ENCODE measurements at places on chromosomes 1 and 21. TPM values are rescaled to one million over a fixed set of nuclear protein-coding genes. Genes with fewer than 3 reads are reported as not detected.

Gene DTL
- 25.6 TPM for polyA plus RNA-seq

Gene RHD
- polyA plus RNA-seq, result 1.9 TPM

Gene FCRL2
- 0.12 TPM for polyA plus RNA-seq

Gene ARMH1
- 6.3 TPM for polyA plus RNA-seq

Gene HUNK
- 8.7 TPM for polyA plus RNA-seq

Gene RBM34
- polyA plus RNA-seq, result 66.1 TPM

Gene LCE1D
- not detected for polyA plus RNA-seq

DNA sequence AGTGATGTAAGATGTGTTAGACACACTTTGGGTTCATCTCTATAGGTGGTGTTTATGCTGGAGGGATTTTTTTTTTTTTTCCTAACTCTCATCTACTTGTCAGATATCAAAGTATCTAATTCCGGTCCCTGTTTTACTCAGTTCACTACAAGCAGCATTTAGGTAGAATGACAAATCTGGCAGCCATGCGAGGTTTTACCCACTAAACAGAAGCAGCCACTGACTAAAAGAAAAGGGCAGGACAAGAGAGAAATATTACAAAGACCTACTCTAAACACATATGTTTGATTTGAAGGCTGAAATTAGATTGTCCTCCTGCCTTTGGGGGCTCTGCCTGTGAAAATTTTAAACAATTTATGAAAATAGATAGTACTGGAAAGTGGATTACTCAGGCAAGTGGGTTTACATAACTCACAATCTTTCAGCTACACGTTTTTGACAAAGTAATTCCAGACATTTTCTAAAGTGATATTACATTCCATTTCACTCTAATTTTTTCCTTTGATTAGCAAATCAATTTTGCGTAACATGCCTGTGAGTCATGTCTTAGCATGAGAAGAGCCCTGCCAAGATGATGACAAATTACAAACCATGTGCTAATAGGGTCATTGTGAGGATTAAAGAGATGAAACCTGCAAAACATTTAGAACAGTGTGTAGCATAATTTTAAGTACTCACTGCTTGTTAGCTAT is 172.6 kb downstream of the PLA2G4A start:
- no peak for DNase-seq

- peak; percentile 38 for DNase-seq
These were observed 49.3 kb downstream of the CDC42BPA start for GRCh38 chr1:227268943-227269342.

GRCh38 chr21:45995686-45996179 is 14.2 kb downstream of the COL6A1 start:
- no peak for DNase-seq

GRCh38 chr1:201230676-201231075 is 40.1 kb downstream of the IGFN1 start:
- no peak for DNase-seq

DNA sequence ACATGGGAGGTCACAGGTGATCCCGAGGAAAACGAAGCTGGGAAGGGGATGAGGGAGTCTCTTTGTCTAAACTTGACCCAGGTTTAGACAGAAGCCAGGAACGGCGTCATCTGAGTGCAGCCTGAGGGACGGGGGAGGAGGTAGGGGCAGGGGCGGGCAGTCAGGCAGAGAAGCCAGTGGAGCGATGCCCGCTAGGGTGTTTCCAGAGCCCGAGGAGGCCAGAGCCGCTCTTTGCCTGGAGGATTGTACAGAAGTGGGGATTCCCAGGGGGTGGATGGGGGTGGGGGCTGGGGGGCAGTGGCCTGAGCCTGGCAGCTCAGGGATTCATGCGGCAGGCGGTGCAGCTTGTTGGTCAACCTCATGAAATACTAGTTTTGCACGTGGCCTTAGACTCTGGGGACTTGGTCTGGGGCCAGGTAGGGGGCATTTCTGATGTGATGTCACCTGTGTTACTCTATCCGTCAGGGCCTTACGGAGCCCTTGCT is 58.4 kb downstream of the VPS26C start:
- no peak for DNase-seq

DNA sequence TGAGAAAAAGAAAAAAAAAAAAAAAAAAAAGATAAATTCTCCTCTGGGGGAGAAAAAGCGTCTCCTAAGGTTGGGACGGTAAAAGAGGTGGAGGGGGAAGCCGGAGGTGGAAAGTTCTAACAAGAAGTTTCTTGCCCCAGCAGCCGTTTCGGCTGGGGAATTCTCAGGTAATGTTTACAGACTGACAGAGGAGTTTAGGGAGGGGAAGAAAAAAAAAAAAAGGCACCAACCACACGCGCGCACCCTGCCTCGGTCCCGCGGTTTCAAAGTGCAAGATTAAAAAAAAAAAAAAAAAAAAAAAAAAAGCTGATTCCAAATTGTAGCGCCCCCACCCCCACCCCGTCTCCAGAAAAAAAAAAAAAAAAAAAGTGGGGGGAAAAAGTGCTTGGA is 504 bp downstream of the DHRS3 start:
- no peak for DNase-seq

DNA sequence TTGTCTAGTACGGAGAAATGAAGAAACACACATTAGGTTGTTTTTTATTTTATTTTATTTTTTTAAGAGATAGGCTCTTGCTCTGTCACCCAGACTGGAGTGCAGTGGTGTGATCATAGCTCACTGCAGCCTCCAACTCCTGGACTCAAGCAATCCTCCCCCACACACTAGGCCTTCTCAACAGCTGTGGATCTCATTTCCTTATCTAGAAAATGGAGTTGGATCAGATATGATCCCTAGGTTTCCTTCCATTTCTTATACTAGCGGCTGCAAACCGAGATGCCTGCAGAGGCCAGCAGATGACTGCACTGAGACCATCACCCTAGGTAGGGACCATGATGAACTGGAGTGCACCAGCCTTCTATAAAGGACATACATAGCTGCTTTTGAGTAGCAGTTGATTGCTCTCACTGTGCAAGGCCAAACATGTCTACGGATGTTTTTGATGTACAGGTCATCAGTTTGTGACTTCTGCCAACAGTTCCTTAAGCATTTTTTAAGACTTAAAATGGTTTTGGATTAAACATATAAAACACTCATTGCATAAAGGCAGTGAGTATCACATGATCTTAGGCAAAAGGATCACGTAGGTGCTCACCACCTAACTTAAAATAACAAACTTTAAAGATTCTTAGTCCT is 11.4 kb upstream of the KLHL12 start:
- no peak for DNase-seq

- DNase-seq, result no peak
These were observed 2.1 kb upstream of the A3GALT2 start for GRCh38 chr1:33322870-33323585.

DNA sequence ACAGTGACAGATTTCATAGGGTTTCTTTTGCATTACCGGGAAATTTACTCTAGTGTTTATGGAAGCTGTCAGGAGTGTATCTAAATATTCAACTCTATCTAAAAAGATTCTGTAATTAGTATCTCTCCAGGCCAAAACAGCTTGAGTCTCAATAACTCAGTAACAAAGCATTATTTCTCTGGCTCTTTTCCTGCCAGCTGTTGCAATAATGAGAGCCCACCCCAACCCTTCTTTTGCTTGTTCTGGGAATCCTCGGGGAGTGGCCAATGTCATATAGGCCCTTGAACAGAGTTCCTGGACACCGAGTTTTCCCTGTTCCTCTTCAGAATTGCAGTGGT is 120.1 kb upstream of the SGIP1 start:
- peak; percentile 90 for DNase-seq

DNA sequence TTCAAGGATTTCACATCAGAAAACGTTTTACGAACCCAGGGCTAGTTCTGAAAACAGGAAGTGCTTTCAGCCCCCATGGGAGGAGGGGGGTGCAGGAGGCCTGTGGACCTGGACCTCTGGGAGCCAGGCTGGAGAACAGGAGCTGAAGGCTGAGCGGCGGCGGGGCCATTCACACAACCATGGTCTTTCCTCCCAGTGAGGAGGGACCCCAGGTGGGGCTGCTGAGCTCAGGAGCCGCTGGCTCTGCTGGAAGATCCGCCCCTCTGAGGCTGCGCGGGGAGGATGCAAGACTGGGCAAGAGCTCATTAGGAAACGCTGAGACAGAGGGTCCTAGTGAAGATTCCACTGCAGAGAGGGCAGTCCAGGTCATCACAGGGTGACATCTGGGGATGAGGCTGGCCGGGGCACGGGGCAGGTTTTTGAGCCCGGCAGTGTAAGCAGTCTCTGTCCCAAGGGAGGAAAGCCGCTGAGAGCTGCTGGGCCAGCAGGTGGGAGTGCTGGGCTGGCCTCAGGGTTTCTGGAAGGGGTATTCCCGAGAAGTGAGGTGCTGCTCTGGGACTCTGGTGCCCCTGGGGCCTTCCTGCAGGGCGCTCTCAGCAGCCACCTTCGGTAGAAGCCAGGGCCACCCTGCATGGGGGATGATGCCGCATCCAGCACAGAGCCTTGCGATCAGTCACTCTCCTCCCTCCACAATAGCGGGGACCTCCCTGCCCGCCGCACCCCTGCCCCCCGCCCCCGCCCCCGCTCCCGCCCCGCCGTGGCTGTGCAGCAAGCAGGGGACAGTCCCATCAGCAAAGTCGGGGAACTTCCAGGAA is 7.5 kb downstream of the MX2 start:
- no peak for DNase-seq

DNA sequence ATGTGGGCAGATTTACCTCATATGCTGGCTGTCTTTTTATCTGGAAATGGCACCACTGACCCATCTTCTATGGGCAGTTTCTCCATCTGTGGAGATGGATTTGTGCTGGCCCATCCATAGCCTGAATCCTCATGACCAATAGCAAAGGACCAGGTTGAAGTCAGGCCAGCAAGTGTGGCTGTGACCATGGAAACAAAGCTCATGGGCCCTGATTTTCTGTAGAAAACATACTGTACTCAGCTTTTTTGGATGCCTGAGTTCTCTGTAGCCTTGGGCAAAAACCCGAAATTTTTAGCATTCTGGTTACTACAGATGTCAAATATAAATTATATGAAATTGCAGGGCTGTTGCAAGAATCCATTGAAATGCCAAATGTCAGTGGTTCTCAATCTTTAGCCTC is 155.0 kb downstream of the PLXNA2 start:
- no peak for DNase-seq

DNA sequence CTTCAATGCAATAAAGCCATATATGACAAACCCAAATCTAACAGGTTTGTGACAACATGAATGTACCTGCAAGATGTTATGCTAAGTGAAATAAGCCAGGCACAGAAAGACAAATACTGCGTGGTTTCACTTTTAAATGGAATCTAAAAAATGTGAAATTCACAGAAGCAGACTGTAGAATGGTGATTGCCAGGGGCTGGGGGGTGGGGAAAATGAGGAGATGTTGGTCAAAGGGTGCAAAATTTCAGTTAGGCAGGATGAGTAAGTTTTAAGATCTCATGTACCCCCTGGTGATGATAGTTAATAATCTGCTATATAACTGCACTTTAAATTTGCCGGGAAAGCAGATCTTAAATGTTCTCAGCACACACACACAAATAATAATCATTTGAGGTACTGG is 160.5 kb downstream of the PTBP2 start:
- DNase-seq, result no peak

- no peak for DNase-seq
These were observed 30.4 kb upstream of the SLC44A5 start for GRCh38 chr1:75641325-75641724.

GRCh38 chr1:101275672-101276071 is 38.9 kb downstream of the S1PR1 start:
- DNase-seq, result no peak

DNA sequence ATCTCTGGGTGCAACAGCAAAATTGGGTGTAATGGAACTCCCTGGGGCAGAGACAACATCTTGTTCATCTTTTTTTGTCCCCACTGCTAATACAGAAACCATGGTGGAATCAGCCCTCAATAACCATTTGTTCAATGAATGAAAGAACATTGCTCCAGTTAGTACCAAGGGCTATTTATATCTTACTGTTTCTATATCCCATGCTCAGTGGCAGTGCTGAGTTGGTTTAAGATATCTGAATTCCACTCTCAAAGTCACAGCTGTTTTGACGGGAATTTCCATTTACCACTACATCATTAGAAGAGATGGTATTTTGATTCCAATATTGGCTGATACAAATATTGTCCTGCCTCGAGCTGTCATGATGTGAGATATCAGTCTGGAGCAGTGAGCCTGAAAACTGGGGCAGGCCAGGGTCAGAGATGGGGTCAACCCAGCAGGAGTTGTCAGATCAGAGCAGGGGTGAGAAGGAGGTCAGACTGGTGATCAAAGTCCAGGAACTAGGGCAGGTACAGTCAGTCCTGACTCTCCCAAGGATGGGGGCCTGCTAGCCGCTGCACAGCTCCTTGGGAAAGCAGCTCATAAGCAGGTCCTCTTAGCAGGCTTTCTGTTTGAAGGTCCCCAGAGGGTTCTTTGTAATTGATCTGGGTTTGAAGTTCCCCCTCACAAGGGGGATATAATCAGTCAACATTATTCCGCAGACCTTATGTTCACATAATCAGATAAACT is 5.8 kb upstream of the PHC2 start:
- DNase-seq, result no peak

DNA sequence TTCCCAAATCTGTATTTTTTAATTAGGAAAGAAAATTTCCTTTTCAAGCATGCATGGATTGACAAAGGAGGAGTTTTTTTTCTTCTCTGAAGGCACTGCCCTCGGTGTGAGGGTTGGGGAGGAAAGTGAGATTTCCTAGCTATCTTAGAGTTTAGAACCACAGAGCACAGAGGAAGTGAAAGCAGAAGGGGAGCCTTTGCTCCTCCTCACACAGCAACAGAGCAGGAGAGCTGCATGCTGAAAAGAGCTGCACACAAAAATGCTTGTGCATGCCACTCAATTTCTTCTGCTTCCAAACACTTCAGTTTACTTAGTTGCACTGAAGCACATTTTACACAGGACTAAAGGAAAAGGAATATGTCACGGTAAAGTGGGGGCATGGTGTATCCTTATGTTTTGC is 308.1 kb downstream of the GPATCH2 start:
- DNase-seq, result no peak

DNA sequence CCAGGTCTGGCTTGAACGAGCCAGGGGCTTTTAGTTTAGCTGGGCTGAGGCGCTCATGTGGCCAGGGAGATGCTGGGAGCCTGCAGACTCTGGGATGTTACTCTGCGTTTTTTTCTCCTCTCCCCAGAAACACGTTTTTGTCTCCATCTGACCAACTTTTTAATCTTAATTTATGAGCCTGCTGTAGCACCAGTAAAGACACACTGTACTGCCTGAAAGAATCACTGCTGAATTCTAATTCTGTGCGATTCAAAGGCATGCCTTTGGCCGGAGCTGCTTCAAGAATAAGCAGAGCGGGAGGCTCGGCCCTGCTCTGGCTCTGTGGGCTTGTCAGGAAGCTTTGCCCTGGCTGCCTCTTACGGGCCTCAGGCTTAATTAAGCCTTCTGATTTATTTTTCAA is 129.5 kb downstream of the CAMTA1 start:
- DNase-seq, result no peak

- DNase-seq, result no peak
These were observed 4.8 kb downstream of the SLC27A3 start for GRCh38 chr1:153779781-153780541.

GRCh38 chr21:26539566-26539965 is 33.5 kb downstream of the CYYR1 start:
- no peak for DNase-seq

DNA sequence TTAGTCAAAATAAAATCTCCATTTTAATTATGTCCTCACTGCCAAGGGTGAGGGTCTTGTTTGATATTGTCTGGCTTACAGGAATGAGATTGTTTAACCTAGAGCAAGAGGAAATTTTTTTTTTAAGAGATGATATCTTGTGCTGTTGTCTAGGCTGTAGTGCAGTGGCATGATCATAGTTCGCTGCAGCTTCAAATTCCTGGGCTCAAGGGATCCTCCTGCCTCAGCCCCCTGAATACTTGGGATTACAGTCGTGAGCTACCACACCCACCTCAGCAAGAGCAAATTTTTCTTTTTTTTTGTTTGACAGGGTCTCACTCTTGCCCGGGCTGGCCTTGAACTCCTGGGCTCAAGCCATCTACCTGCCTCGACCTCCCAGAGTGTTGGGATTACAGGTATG is 84.6 kb downstream of the DISP1 start:
- no peak for DNase-seq
